ENCODE measurements at places on chromosomes 11 and 22. TPM values are rescaled to one million over a fixed set of nuclear protein-coding genes. Genes with fewer than 3 reads are reported as not detected.

MALAT1 gene
- 8,183 TPM for total RNA-seq

APOL3 gene
- total RNA-seq, result 1.2 TPM

GSTT2B gene
- total RNA-seq, result 0.74 TPM

ANGPTL5 gene
- 0.25 TPM for total RNA-seq

MUC6 gene
- total RNA-seq, result under 0.01 TPM

SLC25A18 gene
- total RNA-seq, result 5.4 TPM

DGAT2 gene
- total RNA-seq, result 3.2 TPM

ALG12 gene
- 5.4 TPM for total RNA-seq

ISX gene
- total RNA-seq, result not detected

BRMS1 gene
- total RNA-seq, result 10.1 TPM

OR9Q2 gene
- not detected for total RNA-seq

C11orf24 gene
- 6.9 TPM for total RNA-seq

NFAM1 gene
- total RNA-seq, result 0.49 TPM

LRRC4C gene
- total RNA-seq, result 63.4 TPM

FAT3 gene
- 115 TPM for total RNA-seq

MPPED2 gene
- total RNA-seq, result 65.6 TPM

OR52E8 gene
- not detected for total RNA-seq

TMPRSS4 gene
- total RNA-seq, result 0.74 TPM

MRGPRX4 gene
- not detected for total RNA-seq

DTX4 gene
- 41.1 TPM for total RNA-seq

C11orf21 gene
- total RNA-seq, result 0.25 TPM

RAB39A gene
- total RNA-seq, result 32.7 TPM

ANKK1 gene
- total RNA-seq, result not detected

Measured in temporal lobe (tissue), 4 donors.